ENCODE measurements at places on chromosomes 5 and 9.

- DNase-seq: no peak
These were observed 11.5 kb upstream of the SLC35D2 start for GRCh38 chr9:96394832-96395496.

DNA sequence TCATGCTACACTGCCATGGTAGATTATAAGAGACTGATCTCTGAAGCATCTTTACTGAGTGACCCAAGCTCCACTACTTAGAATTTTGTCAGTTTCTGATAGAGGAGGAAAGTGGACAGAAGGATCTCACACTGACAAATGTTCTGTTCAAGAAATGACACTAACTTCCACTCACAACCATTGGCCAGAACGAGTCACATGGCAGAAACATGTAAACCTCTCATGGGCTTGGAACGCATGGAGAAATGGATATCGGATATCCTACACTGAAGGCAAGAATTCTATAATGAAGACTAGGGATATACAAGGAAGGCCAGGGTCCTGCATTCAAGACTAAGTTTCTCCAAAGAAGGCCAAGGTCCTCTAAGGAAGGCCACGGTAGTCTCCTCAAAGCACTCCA, 31.1 kb downstream of the EGFLAM start:
- no peak for DNase-seq

DNA sequence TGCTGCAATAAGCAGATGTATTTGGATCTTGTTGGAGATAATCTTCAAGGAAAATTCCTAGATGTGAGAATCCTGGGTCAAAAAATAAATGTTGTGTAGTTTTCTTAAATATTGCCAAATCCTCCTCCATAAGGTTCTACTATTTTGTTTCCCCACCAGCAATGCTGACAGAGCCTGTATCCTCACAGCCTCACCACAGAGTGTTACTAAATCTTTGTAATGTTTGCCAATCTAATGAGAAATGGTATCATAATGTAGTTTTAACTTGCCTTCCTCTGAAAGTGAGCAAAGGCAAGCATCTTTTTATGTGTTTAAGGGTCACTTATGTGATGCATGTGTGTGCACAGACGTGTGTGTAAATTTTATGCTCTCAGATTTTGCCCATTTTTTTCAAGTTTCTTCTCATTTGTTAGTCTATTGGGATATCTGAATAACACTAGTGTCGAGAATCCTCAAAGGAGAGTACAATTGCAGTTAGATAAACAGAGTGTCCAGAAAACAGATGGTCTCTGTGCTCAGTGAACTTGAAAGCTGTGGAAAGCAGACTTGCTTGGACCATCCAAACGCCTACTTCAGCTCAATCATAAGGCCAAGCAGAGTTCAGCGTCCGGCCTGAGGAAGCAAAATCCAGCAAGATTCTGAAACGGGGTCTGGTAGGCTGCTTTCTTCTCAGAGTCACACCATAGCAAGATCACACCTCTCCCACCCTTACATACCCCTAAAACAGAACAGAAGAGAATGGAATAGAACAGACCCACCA, 35.7 kb upstream of the UGT3A1 start:
- no peak for DNase-seq

DNA sequence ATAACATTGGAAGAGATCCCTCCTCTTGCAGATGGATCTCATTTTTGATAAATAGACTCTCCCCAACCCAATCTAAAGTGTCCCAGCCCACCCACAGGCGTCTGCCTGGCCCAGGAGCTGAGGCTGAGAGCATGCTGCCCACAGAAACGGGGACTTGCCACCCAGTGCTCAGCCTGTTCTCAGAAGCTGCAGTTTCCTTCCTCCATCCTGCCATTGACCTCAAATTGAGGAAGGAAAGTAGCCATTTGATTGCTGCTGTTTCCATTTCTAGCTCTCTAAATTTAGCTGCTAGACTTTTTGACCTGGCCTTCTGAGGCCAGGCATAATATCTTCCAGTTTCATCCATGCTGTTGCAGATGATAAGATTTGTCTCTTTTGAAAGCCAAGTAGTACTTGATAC, 31.1 kb upstream of the FRMD3 start:
- no peak for DNase-seq

DNA sequence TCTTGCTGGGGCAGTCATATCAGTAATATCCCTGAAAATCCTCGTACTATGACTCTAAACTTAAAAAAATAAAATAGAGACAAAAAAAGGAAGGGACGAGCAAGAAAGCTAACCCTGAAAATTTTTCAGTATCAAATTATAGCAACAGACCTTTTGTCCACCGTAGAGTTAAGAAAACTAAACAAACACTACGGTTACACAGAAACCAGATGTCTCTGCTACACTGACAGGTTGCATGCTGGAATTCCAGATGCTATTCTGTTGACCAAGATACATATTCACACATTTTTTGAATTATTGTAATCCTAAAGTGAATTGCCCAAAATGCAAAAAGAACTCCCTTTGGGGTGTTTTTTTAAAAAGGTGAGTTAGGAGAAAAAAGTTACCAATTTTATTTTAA, 66.9 kb upstream of the SELENOP start:
- no peak for DNase-seq

- DNase-seq: no peak
These were observed 110.0 kb upstream of the DMAC1 start for GRCh38 chr9:7909537-7909936.

- DNase-seq: no peak
These were observed 127.7 kb downstream of the CPLANE1 start for GRCh38 chr5:37121465-37121864.

DNA sequence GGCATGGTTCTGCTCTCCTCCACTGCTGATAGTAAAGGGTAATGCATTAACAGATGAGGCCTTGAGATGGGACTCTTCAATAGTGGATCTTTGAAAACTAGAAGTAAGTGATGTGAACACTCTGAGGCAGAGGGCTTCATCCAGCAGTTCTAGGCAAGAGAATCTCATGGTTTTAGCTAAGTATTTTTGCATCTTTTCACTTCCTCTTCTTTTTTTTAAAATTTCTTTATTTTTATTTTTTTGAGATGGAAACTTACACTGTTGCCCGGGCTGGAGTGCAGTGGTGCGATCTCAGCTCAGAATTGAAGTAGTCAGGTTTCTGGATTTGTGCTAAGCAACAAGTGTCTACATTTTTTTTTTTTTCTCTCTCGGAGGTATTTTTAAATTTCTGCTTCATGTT, 101.9 kb downstream of the MTRR start:
- no peak for DNase-seq

- no peak for DNase-seq
These were observed 27.1 kb downstream of the DPYSL3 start for GRCh38 chr5:147482706-147483180.

DNA sequence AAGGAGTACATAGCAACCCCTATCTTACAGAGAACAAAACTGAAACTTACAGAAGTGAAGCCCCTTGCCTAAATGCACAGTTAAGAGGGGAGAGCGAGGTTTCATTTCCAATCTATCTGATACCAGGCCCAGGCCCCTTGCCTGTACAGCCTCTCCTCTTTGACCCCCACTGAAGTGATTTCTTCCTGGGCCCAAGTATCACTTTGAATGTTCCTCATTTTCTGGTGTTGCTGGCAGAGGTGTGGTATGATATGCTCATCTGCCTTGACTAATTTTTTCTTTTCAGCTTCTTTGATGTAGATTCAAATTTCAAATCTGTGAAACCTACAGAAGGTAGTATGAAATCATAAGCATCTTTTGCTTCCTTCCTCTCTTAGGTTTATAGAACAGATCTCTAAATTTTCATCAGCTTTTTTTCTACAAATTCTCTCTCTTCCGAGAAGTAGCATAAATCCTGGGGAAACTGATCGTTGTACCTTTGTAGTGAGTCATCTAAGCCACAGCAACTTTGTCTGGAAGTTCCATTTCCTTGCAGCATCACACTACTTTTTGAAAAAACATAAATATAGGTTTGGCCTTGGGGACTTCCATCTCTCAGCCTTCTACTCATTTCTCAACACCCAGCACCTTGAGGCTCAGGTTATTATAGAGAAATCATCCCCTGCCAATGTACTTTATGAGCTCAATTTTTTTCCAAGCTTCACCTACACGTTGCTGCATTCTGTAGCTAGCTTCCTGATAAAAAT, 402.4 kb upstream of the PTGER4 start:
- DNase-seq: no peak

DNA sequence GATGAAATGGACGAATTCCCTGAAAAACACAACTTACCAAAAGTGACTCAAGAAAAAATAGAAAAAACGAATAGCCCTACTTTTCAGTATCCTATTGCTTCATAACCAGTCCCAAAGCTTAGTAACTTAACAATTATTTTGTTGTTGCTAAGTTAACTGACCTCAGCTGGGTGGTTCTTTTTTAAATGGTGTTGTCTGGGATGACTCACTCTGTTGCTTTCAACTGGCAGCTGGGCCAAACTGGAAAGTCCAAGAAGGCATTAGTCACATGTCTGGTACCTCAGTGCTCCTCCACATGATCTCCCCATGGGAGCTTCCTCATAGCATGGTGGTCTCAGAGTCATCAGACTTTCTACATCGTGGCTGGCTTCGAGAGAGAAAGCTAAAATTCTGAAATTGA, 47.8 kb upstream of the ADAMTS2 start:
- DNase-seq: no peak

GRCh38 chr5:35543408-35543807, 74.3 kb upstream of the SPEF2 start:
- no peak for DNase-seq

GRCh38 chr9:91071184-91071990, 269.8 kb downstream of the SYK start:
- DNase-seq: peak; percentile 52

- no peak for DNase-seq
These were observed 257.9 kb upstream of the ANKRD55 start for GRCh38 chr5:56490971-56491468.

DNA sequence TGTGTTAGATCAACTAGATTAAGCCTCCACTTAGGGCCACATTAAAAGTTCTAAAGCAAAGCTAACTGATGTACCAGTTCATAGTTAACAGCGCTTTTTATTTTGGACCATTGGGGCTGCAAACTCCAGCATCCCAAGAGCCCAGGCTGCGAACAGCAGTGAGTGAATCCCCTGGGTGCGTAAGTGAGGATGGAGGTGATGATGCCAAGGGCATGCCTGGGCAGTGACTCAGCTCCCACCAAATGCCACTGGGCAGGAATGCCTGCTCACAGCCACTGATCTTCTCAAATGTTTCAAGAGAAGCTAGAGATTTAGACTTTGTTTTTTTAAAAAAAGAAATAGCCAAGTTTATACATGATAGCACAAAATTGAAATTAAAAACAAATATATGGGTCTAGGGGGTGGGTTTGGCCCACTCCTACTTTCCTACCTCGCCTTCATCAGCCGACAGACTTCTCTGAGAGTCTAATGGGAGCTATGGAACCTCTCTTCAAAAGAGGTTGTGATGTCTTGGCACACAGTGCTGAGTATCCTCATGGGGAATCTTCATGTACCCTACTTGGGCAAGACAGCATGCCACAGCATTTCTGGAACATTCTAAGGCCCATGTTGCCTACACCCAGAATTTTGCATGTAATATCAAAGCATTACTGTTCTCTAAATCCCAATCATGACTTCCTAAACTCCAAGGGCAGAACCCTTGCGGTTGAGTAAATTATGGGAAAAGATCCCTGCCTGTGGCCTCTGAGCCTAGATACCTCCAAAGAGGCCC, 398.1 kb downstream of the EBF1 start:
- DNase-seq: no peak

- no peak for DNase-seq
These were observed 364.7 kb upstream of the CD180 start for GRCh38 chr5:67561151-67561932.

DNA sequence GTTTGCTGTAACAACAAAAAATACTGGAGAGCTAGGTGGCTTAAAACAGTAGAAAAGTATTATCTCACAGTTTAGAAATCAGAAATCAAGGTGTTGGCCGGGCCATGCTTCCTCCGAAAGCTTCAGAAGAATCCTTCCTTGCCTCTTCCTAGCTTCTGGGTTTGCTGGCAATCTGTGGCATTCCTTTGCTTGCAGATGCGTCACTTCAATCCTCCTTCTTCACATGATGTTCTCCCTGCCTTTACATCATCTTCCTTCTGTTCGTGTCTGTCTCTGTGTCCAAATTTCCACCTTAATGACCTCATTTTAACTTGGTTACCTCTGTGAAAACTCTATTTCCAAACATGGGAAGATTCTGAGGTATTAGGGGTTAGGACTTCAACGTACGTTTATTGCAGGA, 90.4 kb upstream of the CHD1 start:
- no peak for DNase-seq

- DNase-seq: no peak
These were observed 18.2 kb downstream of the RUSC2 start for GRCh38 chr9:35508069-35508468.

GRCh38 chr9:20593537-20593936, 28.8 kb downstream of the MLLT3 start:
- no peak for DNase-seq

GRCh38 chr9:109278848-109279247, 42.0 kb downstream of the EPB41L4B start:
- DNase-seq: no peak

DNA sequence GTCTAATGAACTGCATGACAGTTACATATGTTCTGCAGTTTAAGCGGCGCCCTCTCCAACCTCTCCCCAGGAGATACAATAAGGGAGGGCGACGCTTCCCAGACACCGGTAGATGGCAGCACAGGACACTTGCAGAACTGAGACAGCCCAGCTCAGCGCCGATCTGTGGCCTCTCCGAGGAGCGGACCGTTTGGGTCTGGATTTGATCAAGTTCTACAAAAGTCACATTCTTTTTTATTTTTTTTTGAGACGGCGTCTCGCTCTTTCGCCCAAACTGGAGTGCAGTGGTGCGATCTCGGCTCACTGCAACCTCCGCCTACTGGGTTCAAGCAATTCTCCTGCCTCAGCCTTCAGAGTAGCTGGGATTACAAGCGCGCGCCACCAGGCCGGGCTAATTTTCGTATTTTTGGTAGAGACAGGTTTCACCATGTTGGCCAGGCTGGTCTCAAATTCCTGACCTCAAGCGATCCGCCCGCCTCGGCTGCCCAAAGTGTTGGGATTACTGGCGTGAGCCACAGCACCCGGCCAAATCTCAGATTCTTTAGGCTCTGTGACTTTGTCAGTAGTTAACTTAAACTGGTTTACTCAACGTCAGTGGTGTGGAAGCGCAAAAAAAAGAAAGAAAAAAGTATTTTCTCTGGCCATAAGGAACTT, 1.4 kb upstream of the ATOSB start:
- peak; percentile 93 for DNase-seq

DNA sequence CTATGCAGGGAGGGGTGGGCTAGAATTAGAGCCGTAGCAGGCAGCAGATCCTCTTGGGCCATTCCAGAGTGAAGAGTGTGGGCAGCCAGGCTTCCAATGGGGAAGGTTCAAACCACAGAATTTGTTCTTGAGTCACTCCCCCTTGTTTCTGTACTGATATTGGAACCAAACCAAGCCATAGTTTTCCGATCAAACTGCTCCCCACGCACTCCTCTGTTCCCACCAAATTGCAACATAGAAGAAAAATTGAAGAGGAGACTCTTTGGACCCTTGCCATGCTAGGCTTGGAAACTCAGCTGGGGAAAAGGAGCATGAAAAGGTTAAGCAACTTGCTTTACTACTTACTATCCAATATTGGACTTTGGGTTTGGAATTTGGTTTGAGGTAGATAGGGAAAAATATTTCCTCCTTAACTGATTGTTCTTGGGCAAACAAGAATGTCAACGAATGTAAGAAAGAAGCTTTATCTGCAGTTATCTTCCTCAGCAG, 165.8 kb upstream of the NR3C1 start:
- DNase-seq: no peak

GRCh38 chr5:132459031-132459982, 31.3 kb downstream of the IRF1 start:
- DNase-seq: no peak

All from adrenal gland (tissue), 19 donors.